ENCODE measurements at places on chromosomes 13 and 19.

DNA sequence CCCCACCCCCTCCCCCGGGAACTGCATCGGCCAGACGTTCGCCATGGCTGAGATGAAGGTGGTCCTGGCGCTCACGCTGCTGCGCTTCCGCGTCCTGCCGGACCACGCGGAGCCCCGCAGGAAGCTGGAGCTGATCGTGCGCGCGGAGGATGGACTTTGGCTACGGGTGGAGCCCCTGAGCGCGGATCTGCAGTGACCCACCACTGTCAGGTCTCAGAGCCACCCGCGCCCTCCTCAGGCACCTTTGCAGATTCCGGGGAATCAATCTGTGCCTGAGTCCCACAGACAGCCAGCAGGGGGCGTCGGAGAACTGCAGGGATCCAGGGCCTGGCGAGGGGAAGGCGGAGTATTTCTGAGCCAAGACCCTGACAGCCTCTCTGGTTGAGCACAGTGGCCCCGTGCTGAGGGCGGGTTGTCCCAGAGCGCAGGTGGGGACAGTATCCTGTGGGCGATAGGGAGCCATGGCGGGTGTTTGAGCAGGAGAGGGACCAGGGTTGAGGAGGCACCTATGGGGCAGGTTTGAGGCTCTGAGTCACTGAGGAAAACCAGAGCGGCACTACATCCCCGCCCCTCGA is 30.4 kb upstream of the CYP4F8 start:
- peak; percentile 67 for DNase-seq

DNA sequence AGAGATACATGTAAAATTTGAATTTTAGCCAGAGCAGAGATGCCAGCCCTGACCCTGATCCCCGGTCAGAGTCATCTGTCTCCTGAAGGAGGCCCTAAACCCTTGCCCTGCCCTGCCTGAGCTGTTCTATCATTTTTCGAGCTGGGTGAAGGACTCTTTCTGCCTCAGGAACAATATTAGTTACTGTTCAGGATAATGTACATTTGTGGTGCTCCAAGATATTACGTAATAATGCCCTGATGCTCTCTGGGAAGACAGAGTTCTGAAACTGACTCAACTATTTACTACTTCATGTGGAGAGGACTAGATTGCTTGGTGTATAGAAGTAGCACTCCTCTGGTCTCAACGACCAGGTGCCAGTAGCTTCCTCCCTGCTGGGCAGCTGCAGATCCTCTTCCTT is 37.9 kb upstream of the UBL3 start:
- DNase-seq = no peak

DNA sequence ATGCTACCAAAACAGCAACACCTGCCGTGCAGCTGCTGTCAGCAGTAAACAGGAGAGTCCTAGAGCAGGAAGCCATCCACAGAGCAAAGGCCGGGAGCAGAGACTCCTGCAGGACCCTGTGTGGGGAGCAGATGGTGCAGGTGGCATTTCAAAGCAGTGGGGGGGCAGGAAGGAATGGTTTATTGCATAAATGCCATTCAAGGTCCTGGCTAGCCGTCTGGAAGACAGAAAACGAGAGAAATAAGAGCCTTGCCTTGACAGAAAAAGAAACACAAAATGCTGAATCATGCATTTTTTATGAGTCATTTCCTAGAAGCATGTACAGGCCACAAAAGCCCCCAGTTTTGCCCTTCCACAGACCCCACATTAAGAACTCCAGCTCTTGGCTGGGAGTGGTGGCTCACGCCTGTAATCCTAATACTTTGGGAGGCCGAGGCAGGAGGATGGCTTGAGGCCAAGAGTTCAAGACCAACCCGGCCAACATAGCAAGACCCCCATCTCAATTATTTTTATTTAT is 5.4 kb downstream of the RSPH6A start:
- no peak for DNase-seq

DNA sequence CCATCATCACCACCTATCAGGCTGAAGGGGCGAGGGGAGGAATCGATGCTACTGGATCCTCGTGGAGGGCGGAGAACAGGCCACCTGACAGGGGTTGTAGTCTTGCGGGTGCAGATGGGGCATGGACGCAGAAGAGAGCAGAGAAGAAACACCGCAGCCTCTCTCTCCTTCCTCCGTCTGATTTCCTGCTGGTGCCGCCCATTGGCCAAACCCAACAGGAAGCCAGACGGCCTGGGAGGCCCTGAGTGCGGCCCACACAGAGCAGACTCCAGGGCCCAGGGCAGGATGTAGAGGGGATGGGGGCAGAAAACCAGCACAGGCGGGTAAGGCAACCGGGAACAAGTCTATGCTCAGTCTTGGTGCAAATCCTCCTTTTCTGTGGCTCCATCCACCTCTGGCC is 15.4 kb downstream of the CEBPA start:
- no peak for DNase-seq

GRCh38 chr13:75299246-75299645 is 182.7 kb downstream of the TBC1D4 start:
- DNase-seq = no peak

DNA sequence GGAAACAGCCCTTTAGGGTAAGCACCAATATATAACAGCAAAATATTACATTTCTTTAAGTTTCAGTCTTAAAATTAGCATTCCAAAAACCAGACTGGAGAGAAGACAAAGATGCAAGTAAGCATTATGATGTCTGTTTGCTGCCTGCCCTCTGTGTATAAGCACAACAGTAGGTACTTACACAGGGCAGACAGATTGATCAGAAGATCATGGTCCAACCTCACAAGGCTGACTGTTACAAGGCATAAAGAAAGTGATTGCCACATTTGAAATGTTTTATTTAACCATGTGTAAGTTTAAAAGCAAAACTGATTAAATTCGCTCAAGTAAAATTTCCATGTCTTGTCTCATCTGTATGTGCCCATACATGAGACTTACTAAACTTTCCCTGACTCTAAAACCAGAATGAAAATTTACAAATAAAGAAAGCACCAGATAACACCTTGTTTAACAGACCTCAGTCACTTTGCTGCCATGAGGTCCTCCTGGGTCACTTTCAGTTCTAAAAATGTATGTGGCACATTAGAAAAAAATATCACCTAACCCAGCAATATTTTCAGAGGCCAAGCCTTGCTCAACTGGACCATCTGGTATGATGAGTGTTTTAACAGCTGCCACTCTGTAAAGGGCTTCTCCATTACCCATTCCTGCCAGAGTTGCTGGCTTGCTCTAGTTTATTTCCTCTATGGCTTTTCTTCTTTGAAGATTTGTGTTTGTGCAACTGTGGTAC is 297.0 kb downstream of the RBM26 start:
- DNase-seq = no peak

GRCh38 chr13:31035185-31035965 is 102.9 kb downstream of the TEX26 start:
- DNase-seq = no peak
